ENCODE measurements at places on chromosomes 13 and 19. TPM values are rescaled to one million over a fixed set of nuclear protein-coding genes. Genes with fewer than 3 reads are reported as not detected.

DNA sequence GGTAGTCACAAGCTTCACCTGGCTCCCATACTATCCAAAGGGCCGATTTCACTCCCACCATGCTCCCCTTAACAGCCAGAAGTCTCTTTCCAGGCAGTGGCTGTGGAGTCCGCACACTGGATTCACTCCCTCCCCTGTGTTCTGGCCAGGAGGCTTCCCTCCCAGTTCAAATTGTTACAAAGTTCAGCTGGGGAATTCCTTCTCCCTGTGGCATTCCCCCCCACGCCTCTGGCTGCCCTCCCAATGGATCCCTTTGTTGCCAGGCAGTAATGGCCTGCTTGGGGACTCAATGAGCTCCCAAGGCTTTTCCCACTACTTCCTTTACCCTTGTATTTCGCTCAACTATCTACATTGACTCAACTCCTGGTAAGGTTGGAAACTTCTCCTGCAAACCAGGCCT is 1921.4 kb upstream of the PCDH20 start:
- no peaks in the 10 kb centered on the region for H3K4me1 ChIP-seq
- H3K4me3 ChIP-seq = no peak overlapping the region
- H3K27me3 ChIP-seq = no peaks in the 10 kb centered on the region
- DNase-seq = no peak
- H3K27ac ChIP-seq = no peak overlapping the region

DNA sequence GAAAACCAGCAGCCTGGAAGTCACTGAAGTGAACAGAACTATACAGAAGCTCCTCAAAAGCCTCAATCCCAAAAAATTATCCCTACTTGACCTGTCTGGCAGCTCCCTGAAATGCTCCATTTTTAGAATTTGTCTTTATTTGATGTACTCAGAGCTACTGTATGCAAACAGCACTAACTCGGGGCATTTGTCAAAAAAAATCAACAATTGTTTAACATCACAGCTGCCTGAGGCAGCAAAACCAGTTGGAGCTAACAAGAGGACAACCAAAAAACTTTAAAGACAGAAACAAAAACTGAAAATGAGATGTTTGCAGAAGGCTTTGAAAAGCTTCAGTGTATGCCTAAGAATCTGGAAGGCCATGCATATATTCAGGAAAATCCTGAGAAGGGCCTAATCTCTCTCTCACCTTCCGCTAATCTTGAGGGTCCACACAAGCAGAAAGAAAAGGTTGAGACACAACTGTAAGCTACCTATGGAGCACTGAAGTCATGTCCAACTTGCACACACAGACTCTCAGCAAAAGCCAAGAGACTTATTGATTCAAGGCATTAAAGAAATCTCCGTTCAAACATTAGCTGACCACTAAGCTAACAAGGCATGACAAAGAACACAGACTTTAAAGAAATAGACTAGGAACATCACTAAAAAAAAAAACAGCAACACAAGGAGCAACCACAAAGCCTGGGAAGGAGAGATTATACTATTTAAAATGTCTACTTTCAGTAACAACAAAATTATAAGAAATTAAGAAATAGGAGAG is 16.1 kb downstream of the VWA8 start:
- H3K27ac ChIP-seq = no peak overlapping the region
- H3K27me3 ChIP-seq = no peaks in the 10 kb centered on the region
- peaks cover 6% of the 10 kb centered on the region for H3K4me1 ChIP-seq
- H3K4me3 ChIP-seq = no peak overlapping the region
- DNase-seq = no peak

DNA sequence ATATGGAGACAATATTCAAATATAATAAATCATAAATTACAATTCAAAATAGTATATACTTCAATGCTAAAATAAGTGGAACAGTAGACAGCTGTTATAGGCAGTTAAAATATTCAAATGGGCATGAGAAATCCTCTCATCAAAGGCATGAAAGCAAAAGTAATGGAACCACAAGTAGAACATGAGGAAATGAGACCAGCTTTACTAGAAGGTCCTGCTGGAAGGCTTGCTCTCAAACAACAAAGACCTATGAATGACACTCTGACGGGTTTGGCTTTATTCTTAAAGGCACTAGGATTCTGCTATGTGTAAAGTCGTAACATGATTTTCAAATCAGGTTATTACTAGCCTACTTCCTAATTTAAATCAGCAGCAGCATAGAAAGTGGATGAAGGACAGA is 148.1 kb downstream of the VWA8 start:
- no peaks in the 10 kb centered on the region for H3K27me3 ChIP-seq
- H3K36me3 ChIP-seq = peaks cover 32% of the 10 kb centered on the region
- H3K4me3 ChIP-seq = no peak overlapping the region
- no peaks in the 10 kb centered on the region for H3K4me1 ChIP-seq
- no peak overlapping the region for H3K27ac ChIP-seq

The A1BG gene
- 11.7 TPM for total RNA-seq

The BEST2 gene
- total RNA-seq = not detected

The NDFIP2 gene
- total RNA-seq = 97.5 TPM

The ZNF90 gene
- 23.7 TPM for total RNA-seq

DNA sequence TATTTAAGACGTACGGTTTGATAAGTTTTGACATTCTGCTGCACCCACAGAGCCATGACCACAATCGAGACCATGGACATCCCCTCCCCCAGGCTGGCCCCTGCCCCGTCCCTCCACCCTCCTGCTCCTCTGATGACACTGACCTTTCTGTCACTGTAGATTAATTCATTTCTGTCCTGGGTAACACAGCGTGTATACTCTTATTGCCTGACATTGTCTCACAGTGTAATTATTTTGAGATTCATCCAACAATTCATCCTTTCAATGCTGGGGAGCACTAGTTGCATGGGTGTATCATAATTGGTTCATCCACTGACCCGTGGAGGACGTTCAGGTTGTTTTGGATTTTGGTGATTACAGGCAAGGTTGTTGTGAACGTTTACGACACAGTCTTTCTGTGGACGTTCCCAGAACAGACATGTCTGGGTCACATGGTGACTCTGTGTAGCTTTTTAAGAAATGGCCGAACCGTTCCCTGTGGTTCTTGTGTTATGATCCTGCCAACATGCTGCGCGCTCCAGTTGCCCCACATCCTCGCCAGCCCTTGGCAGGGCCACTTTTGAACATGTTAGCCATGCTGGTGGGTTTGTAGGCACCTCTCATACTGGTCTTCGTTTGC is 41.9 kb downstream of the C13orf46 start:
- H3K4me3 ChIP-seq = no peak overlapping the region
- no peak overlapping the region for H3K27ac ChIP-seq
- peak; percentile 44 for DNase-seq
- H3K36me3 ChIP-seq = no peaks in the 10 kb centered on the region

DNA sequence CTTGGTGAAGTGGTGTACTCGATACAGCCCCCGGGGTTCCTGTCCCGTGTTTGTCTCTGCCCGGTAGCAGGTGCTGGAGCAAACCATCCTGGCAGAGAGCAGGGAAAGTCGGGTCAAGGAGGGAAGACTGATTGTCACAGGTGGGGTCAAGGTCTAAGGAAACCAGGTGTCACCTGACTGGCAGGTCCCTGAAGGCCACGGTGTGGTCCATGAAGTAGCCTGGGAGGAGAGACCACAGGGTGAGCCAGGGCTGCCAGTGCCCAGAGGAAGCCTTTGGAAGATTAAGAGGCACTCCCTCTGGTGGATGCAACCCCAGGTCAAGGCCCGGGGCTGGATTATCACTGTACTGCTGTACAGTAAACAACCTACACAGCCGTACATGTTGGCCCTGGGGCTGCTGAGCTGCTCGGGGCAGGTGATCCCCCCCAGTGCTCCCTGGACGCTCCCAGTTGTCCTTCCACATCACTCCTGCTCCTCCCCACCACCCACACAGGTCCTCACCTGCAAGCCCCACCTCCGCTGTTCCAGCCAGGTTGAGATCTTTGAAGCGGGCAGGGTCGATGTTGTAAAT is 6.0 kb upstream of the CCER2 start:
- H3K27ac ChIP-seq = no peak overlapping the region
- H3K4me1 ChIP-seq = peaks cover 3% of the 10 kb centered on the region
- no peaks in the 10 kb centered on the region for H3K27me3 ChIP-seq
- DNase-seq = no peak
- H3K4me3 ChIP-seq = no peak overlapping the region
- H3K36me3 ChIP-seq = peaks cover 10% of the 10 kb centered on the region

DNA sequence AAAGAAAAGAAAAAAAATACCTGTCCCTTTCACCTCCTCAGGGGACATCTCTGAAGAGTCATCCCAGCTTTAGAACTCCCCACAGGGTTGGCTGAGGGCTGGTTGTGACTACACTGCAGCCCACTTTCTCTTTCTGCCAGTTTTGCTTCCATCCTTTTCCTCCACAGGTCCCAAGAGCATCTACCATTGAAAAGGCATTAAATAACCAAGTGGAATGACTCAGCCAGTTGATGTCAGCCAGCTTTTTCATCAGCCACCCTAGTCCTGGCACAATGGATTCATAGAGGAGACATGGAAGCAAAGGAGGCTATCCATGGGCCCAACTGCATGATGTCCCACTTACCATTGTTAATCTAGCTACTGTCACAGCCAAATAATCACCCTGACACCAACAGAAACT is 9.2 kb upstream of the RCBTB1 start:
- no peaks in the 10 kb centered on the region for H3K36me3 ChIP-seq
- H3K27me3 ChIP-seq = peaks cover 3% of the 10 kb centered on the region
- H3K4me1 ChIP-seq = no peaks in the 10 kb centered on the region

DNA sequence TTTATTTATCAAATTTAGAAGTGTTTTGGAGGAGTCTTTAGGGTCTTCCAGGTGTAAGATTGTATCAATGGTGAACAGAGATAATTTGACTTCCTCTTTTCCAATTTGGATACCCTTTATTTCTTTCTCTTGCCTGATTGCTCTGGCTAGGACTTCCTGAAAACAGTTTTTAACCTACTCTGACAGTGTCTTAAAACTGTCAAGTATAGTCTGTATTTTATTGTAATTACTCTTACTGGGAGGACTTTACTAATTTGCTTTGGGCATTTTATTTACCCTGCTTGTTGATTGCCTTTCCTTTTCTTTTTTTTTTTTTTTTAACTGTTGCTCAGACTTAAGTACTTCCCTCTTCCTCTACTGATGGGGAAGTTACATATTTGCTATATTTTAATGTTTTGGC is 81.3 kb downstream of the URI1 start:
- DNase-seq = no peak
- no peaks in the 10 kb centered on the region for H3K4me1 ChIP-seq
- H3K27ac ChIP-seq = no peak overlapping the region

DNA sequence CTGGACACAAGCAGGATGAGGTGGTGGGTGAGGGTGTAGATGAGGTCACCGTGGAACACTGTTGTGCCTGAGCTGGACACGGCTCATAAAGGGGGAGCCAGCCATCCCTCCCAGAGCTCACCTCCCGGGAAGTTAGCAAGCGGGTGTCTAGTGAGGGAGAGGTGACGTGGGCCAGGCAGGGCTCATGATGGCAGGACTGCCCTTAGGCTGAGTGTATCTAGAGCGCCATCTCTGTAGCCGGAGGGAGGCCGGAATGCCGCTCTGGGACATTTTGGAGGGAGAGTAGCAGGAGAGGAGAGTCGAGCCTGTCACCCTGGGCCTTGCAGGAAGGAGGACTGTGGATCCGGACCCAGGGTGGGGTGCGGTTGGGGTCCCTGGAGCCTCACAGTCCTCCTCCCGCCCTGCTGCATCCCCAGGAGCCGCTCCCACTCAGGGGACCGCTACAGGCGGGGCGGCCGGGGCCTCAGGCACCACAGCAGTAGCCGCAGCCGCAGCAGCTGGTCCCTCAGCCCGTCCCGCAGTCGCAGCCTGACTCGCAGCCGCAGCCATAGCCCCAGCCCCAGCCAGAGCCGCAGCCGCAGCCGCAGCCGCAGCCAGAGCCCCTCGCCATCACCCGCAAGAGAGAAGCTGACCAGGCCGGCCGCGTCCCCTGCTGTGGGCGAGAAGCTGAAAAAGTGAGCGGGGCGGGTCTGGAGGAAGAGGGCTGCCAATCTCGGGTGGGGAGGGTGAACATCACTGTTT is 9.2 kb downstream of the ZNF296 start:
- no peaks in the 10 kb centered on the region for H3K4me1 ChIP-seq
- H3K27ac ChIP-seq = no peak overlapping the region
- H3K36me3 ChIP-seq = peaks cover 5% of the 10 kb centered on the region
- no peak for DNase-seq

- H3K27me3 ChIP-seq = no peaks in the 10 kb centered on the region
- no peak for DNase-seq
- H3K36me3 ChIP-seq = no peaks in the 10 kb centered on the region
- H3K4me3 ChIP-seq = no peak overlapping the region
- no peaks in the 10 kb centered on the region for H3K4me1 ChIP-seq
- H3K27ac ChIP-seq = no peak overlapping the region
Observed at GRCh38 chr19:14767466-14767971, 10.8 kb downstream of the ADGRE2 start.

DNA sequence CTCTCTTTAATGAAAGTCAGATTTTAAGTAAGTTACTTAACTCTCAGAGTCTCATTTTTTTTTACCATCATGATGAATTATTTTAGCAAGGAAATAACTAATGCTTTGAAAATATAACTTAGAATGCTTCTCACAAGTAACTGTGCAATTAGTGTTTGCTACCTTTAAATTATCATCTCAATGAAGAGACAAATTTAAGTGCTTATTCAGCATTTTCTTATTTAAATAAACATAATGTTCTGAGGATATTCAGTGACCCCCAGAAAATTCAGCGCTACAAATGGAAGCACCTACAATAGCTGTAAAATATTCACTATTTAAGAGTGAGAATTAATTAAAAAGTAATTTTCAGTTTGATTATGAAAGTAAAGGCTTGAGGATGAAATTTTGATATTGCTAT is 527.2 kb downstream of the SLITRK1 start:
- no peak for DNase-seq
- H3K27me3 ChIP-seq = peaks cover 2% of the 10 kb centered on the region
- H3K27ac ChIP-seq = no peak overlapping the region
- no peak overlapping the region for H3K4me3 ChIP-seq
- H3K36me3 ChIP-seq = no peaks in the 10 kb centered on the region

DNA sequence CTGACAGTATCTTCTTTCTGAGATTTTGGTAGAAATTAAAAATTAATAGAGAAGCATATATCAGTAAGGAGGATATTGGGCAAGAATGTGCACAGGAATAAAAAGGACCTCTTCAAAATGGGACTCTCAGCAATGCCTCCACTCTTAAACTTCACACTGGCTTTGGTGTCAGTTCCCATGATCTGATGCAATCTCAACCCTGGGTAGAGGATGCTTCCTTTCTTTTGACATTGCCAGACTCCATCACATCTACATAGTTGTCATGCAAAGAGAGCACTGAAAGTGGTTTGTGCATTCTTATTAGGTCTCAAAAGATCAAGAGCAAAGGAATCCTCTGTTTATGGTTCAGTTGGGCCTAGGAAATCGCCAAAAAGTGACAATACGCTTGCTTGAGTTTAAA is 26.3 kb downstream of the STARD13 start:
- no peaks in the 10 kb centered on the region for H3K27me3 ChIP-seq
- no peak for DNase-seq
- H3K36me3 ChIP-seq = peaks cover 4% of the 10 kb centered on the region
- H3K4me3 ChIP-seq = no peak overlapping the region

DNA sequence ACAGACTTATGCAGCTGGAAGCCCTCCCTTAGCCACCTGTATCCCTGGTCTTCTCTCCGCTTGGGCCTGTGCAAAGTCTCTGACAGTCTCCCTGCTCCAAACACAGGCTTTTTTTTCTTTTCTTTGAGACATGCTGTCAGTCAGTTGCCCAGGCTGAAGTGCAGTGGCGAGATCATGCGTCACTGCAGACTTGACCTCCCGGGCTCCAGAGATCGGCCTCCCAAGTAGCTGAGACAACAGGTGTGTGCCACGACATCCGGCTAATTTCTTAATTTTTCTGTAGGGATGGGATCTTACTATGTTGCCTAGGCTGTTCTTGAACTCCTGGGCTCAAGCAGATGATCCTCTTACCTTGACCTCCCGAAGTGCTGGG is 1.6 kb downstream of the MZF1 start:
- no peak overlapping the region for H3K27ac ChIP-seq
- H3K36me3 ChIP-seq = no peaks in the 10 kb centered on the region
- no peak for DNase-seq
- H3K4me3 ChIP-seq = peak overlapping the region; percentile 100
- no peaks in the 10 kb centered on the region for H3K27me3 ChIP-seq
- peaks cover 25% of the 10 kb centered on the region for H3K4me1 ChIP-seq
